ENCODE measurements at places on chromosomes 3 and 15.

- no peak for DNase-seq
These were observed 68.9 kb downstream of the THBS1 start for GRCh38 chr15:39649757-39650156.

DNA sequence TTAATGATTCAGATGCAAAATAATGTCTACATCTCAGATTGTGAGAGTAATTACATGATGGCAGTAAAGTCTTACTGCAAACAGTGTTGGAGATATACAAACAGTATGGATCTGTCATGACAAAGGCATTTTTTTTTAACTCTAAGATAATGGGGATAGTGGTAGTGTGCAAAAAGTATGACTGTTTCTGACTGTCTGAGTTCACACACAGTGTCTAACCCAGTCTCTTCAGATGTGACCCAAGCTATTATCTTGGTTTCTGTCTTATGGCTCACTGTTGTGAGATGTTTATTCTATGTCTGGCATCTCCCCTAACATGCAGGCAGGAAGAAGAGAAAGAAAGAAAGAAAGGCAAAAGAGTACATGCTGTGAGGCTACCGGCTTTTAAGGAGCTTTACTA is 17.0 kb downstream of the RPL39L start:
- no peak for DNase-seq

GRCh38 chr15:79987569-79987955 is 16.6 kb upstream of the BCL2A1 start:
- DNase-seq = no peak

DNA sequence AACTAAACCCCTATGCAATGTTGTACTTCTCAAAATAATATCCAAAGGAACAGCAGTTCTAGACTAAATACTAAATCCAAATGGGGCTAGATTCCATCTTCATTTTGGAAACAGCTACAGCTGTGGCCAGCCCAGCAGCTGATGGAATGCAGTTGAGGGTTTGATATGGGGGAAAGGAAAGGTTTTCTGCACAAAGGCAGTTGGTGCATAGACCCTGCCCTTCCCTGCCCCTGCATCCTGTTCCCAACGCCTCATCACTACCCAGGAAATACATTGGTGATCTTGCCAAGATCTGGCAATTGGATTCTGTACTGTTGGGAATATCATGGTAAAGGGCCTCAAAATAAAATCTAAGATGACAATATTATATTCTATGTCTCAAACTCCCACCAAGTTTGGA is 43.9 kb downstream of the DTWD1 start:
- no peak for DNase-seq

- peak; percentile 21 for DNase-seq
These were observed 1.3 kb downstream of the BNIP2 start for GRCh38 chr15:59687836-59688235.

DNA sequence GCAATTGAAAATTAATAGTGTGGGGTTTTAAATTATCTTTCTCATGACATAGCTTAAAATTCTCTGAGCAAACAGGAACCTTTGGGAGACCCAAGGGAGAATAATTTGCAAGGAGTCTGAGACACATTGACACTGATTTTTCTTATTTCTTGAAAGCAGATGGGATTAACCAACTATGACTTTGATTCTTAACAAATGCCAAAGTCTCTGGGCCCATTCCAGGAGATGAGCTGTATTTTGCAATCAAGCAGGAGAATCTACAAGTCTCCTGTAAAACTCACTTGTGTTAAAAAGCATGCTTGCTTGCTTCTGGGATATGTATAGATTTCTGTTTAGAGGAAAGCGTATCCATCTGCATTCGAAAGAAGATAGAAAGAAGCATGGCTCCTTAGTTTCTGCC is 71.3 kb upstream of the STT3B start:
- DNase-seq = peak; percentile 5
